ENCODE measurements at places on chromosomes 13 and 19. TPM values are rescaled to one million over a fixed set of nuclear protein-coding genes. Genes with fewer than 3 reads are reported as not detected.

- H3K27me3 ChIP-seq, result no peaks in the 10 kb centered on the region
- no peak overlapping the region for H3K27ac ChIP-seq
- no peak for DNase-seq
- 0 out of 2 replicates have a peak, but pooled peaks cover 4% of the 10 kb centered on the region for H3K4me1 ChIP-seq
- H3K4me3 ChIP-seq, result no peak overlapping the region
- H3K36me3 ChIP-seq, result no peaks in the 10 kb centered on the region
These were observed 46.8 kb downstream of the FAM124A start for GRCh38 chr13:51269039-51269438.

- no peaks in the 10 kb centered on the region for H3K36me3 ChIP-seq
- no peak for DNase-seq
- 0 out of 2 replicates have a peak, but pooled peaks cover 5% of the 10 kb centered on the region for H3K27me3 ChIP-seq
- peaks cover 6% of the 10 kb centered on the region for H3K4me1 ChIP-seq
- no peak overlapping the region for H3K27ac ChIP-seq
- no peak overlapping the region for H3K4me3 ChIP-seq
These were observed 5.3 kb upstream of the ATG4D start for GRCh38 chr19:10538204-10538983.

DNA sequence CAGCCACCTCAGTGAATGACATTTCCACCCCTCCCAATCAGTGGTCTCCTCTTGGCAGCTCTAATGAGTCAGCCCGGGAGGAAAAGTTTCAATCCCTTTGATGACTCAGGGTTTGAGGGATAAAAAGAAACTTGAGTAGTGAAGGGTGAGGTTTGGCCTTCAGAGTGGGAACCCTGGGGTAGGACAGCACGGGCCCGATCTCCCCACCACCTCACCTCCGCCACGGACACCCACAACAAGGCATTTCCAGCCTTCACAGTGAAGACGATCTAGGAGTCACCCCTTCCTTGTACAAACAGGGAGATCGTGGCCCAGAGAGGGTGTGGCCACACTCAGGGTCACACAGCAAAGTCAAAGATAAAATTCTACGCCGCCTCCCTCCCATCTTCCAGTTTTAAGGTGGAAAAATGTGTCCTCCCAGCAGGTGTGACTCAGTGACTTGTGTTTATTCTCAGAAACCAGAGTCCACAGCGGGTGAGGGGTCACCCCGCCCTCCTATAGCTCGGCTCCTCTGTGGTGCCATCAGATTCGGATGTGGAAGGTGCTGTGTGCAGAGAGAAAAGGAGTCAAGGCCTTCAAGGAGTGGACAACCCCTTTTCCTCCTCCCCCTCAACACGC, 12.3 kb downstream of the CIB3 start:
- H3K4me1 ChIP-seq, result peaks cover 17% of the 10 kb centered on the region
- no peak overlapping the region for H3K4me3 ChIP-seq
- no peak for DNase-seq
- no peaks in the 10 kb centered on the region for H3K36me3 ChIP-seq
- no peaks in the 10 kb centered on the region for H3K27me3 ChIP-seq
- H3K27ac ChIP-seq, result peak overlapping the region; percentile 30

GRCh38 chr13:52001120-52001731, 10.0 kb downstream of the ATP7B start:
- H3K27ac ChIP-seq, result no peak overlapping the region
- no peak overlapping the region for H3K4me3 ChIP-seq
- no peak for DNase-seq
- H3K4me1 ChIP-seq, result no peaks in the 10 kb centered on the region

DNA sequence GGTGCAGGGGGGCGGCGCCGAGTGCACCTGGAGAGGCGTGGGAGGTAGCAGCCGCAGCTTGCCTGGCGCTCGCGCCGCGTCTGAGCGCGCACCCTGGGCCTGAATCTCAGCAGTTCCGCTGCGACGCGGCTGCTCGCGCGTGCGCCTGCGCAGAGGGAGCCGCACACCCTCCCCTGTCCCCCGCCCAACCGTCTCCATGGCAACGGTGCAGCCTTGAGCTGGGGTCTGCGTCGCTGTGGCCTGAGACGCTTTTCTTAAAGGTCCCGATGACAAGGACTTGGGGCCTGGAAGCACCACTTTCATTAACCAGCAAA, at the start of gene PNMA8B:
TSS of gene PNMA8B (minus strand) at position 82 of the 314 bp plus-strand sequence. CDS start 402 bp downstream, outside the sequence.
- H3K4me1 ChIP-seq, result peaks cover 2% of the 10 kb centered on the region
- no peak within 1 kb of the TSS for H3K4me3 ChIP-seq

DNA sequence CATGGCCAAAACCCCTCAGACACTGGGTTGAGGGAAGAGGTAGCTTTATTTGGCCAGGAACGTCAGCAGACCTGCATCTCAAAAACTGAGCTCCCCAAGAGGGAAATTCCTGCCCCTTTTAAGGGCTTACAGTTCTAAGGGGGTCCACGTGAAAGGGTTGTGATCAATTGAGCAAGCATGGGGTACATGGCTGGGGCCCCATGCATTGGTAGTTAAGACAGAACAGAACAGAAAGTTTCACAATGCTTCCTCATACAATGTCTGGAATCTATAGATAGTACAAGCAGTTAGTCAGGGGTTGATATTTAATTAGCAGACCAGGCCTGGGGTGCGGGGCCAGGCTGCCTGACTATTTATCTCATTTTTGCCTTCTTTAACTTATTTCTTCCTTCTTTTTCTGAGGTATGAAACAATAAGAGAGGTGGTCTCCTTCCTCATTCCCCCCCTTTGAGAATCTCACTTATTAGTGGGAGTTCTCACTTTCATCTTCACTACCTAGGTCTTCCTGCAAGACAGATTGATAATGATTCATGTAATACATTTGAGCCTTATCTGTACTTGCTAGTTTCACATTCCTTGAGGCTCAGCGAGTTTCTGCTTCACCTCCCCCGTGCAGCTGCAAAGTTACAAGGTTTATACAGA, 84.8 kb downstream of the SLC25A15 start:
- no peaks in the 10 kb centered on the region for H3K4me1 ChIP-seq
- H3K27me3 ChIP-seq, result no peaks in the 10 kb centered on the region
- no peak overlapping the region for H3K27ac ChIP-seq
- no peak overlapping the region for H3K4me3 ChIP-seq

- peak; percentile 31 for DNase-seq
- H3K4me3 ChIP-seq, result no peak overlapping the region
- H3K36me3 ChIP-seq, result no peaks in the 10 kb centered on the region
- peaks cover 3% of the 10 kb centered on the region for H3K4me1 ChIP-seq
- no peak overlapping the region for H3K27ac ChIP-seq
These were observed 11.8 kb downstream of the LRRC4B start for GRCh38 chr19:50556282-50557008.

DNA sequence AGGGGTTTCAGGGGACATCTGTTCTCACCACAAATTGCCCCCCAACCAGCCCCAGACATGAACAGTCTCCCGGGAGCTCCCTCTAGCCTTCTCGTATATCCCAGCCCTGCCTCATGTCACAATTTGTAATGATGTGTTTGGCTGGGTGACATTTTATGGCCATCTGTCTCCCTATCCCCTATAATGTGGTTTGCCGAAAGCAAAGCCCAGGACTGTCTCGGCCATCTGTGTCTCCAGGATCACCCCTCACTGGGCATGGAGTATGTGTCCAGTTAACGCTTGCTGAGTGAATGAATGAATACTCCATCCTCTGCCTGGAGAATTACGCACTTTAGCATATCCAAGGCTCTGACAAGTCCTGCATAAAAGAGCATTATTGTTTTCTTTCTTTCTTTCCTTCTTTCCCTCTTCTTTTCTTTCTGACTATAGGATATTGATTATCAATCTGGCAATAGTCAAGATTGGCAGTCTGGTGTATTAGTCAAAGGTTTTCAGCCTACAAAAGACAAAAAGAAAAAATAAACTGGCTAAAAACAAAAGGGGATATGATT, 15.1 kb downstream of the HPN start:
- no peak overlapping the region for H3K4me3 ChIP-seq
- no peaks in the 10 kb centered on the region for H3K36me3 ChIP-seq

DNA sequence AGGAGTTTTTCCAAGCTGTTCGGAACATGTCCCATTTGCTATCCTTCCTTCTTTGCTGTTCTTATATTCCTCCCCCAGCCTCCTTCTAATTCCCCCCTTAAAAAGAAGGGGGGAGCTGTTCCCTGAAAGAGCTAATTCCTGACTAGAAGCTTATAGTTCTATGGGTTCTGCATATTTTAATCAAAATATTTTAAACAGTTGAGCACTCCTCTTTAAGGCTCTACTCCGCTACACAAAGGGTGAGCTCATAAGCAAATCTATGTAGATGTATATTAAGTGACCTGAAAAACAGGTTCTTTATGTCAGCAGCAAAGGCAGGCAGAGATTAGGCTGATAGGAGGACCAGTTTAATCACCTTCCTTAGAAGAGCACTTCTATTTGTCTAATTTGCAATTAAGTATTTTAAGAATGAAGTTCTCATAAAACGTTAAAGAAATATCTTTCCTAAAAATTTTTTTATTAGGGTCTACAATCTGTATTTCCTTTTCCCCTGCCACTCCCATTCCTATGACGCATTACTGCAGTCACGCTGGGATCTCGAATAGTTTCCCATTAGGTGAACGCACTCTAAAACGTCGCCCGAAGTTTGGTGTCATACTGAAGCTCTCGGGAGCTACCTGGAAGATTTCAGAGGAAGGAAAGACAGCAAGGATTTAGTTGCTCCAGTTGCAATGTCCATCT, 5.2 kb downstream of the EFNB2 start:
- H3K27me3 ChIP-seq, result peaks cover 12% of the 10 kb centered on the region
- H3K36me3 ChIP-seq, result no peaks in the 10 kb centered on the region
- DNase-seq, result no peak
- H3K4me1 ChIP-seq, result peaks cover 23% of the 10 kb centered on the region

- no peaks in the 10 kb centered on the region for H3K36me3 ChIP-seq
- H3K4me1 ChIP-seq, result no peaks in the 10 kb centered on the region
- DNase-seq, result no peak
- no peak overlapping the region for H3K27ac ChIP-seq
- H3K27me3 ChIP-seq, result no peaks in the 10 kb centered on the region
These were observed 232.5 kb downstream of the GPC5 start for GRCh38 chr13:91630946-91631345.

- DNase-seq, result no peak
- H3K27me3 ChIP-seq, result no peaks in the 10 kb centered on the region
- no peak overlapping the region for H3K4me3 ChIP-seq
- H3K27ac ChIP-seq, result peak overlapping the region; percentile 75
- peaks cover 55% of the 10 kb centered on the region for H3K4me1 ChIP-seq
These were observed 64.4 kb downstream of the RASA3 start for GRCh38 chr13:114067886-114068651.

DNA sequence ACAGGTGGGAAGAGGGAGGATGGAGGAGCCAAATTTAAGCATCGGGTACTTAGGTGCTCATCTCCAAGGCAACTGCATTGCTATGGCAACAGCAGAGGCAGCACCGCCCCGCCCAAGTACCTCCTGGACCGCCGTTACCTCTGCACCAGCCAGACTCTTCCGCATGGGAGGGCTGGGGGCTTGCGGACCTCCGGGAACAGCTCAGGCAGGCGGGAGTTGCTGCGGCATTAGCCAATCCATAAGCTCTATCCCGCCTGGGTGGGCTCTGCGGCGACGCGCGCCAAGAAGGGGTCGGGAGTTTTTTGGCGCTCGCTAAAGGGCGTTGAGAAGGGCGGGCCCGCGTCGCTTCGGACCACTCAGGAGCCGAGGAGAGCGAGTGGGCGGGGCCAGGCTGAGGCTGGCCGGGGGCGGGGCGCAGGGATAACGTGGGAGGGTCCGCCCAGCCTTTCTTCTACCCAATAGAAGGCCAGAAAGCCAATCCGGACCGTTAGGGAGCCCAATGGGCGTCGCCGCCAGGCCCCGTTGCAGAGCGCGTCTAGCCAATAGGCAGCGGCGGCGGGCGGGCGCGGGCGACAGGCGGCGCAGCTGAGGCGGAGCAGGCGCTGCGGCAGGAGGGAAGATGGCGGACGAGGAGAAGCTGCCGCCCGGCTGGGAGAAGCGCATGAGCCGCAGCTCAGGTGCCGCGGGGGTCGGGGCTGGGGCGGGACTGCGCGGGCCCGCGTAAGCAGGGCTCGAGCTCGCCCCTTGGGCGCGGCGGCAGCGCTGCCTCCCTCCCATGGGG, at the start of gene PIN1:
TSS of gene PIN1 (plus strand) at position 593 of the 781 bp plus-strand sequence. CDS start at position 620, 27 bp downstream.
- H3K4me1 ChIP-seq, result peaks cover 9% of the 10 kb centered on the region
- peaks cover 66% of the 10 kb centered on the region for H3K36me3 ChIP-seq
- H3K27ac ChIP-seq, result peak within 1 kb of the TSS; percentile 40

- H3K27ac ChIP-seq, result no peak overlapping the region
- no peak overlapping the region for H3K4me3 ChIP-seq
- no peaks in the 10 kb centered on the region for H3K36me3 ChIP-seq
These were observed 92.7 kb downstream of the SUCLA2 start for GRCh38 chr13:47908197-47908902.

DNA sequence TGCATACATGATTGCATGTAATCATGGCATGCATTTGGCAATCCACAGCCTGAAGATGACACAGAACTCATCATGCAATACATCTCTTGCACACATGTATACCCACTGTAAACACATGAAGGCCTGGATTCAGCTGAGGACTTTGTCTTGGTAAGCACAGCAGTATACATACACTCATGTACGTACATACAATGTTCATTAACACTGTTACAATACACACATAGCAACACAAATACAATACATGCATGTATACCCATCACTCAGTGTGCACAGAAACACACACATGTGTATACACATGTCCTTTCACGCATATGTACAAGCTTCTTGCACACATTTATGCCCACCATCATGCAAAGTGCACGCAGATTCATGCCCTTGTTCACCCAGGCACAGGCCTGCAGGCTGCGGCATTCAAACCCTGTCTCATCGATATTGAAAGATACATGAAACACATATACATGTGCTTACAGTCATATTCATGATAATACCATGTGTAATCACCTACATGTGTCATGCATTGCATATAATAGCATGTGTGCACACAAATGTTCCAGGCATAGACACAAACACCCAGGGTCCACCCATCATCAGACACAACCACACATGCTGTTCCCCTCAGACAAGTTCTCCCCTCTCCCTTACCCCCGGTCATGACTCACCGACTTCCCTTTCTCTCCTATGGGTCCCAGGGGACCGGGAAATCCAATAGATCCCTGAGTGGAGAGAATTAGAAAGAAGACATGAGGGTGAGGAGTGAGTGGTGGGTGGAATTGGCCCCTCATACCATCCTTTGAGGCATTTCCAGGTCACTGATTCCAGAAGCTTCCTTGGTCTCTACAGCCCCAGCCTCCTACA, 28.7 kb downstream of the COL5A3 start:
- H3K36me3 ChIP-seq, result no peaks in the 10 kb centered on the region
- H3K27ac ChIP-seq, result no peak overlapping the region
- H3K27me3 ChIP-seq, result no peaks in the 10 kb centered on the region
- DNase-seq, result no peak

The VSTM1 gene
- not detected for total RNA-seq

The PTPRH gene
- 2.0 TPM for total RNA-seq

The PLEKHF1 gene
- 8.0 TPM for total RNA-seq

The SLITRK6 gene
- not detected for total RNA-seq

The OR7A5 gene
- not detected for total RNA-seq

The IRGC gene
- not detected for total RNA-seq

The SIGLEC14 gene
- total RNA-seq, result not detected

The KIR3DL2 gene
- not detected for total RNA-seq

The SIGLECL1 gene
- not detected for total RNA-seq

The TEX101 gene
- not detected for total RNA-seq

The FXYD1 gene
- total RNA-seq, result not detected

The SKA3 gene
- total RNA-seq, result 39.9 TPM

The MYO1F gene
- 0.37 TPM for total RNA-seq

The SERPINE3 gene
- not detected for total RNA-seq

The PTH2 gene
- total RNA-seq, result not detected

The IGFL1 gene
- total RNA-seq, result not detected

The ZNF560 gene
- not detected for total RNA-seq

The MBD3L1 gene
- not detected for total RNA-seq
